Midbrain (tissue), 1 donor: ENCODE measurements at places on chromosomes 5 and 9.

DNA sequence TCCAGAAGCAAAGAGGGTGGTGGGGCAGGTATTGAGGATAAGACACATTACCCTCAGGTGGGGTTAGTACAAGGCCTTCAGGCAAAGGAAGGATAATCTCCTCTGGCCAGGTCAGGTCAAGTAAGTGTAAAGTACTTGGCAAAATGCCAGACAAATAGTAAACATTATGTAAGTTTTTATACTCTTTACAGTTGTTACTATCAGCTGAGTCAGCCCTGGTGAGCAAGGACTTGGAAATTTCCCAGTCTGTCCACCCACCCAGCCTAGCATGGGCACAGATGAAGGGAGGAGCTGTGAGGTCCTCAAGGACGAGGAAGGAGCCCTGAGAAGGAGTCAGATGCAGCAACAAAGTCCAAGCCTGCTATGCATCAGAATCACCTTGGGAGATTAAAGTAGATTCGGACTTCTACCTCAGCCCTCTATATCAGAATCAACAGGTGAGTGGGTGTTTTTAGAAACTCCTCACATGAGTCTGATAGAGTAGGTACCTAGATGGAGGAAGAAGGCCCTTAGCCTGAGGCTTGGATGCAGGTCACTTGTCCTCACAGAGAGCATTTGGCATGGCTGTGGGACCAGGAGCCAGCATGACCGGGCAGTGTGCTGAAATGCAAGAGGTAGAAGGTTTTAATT lies 50.2 kb upstream of the BARX1 start:
- DNase-seq, result no peak

GRCh38 chr5:168409591-168410458 lies 76.4 kb upstream of the RARS1 start:
- no peak for DNase-seq

- DNase-seq, result no peak
Observed at GRCh38 chr5:50420343-50420935, 20.6 kb downstream of the EMB start.

DNA sequence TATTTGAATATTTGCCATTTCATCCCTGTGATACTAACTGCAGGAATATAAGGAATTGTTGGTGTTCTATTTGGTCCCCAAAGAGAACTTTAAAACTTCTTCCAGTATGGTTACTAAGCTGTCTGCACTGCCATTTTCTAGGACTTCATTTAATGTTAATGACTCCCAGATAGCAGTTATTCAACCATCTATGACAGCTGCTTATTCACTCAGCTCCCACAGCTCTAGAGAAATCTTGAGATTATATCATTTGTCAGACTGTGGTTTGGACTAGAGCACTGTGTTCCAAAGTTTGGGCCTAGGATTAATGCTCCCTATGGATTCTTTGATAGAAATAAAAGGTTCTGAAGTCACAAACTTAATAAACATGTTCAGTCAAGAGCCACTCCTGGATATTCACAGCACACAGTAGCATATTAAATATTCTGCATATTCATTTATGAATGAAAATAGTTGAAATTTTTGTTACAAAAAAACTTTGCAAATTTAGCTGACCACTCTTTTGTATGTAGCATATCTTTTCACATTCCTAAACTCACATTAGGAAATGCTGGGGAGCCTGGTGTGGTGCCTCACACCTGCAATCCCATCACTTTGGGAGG lies 173.7 kb downstream of the NFIB start:
- no peak for DNase-seq

DNA sequence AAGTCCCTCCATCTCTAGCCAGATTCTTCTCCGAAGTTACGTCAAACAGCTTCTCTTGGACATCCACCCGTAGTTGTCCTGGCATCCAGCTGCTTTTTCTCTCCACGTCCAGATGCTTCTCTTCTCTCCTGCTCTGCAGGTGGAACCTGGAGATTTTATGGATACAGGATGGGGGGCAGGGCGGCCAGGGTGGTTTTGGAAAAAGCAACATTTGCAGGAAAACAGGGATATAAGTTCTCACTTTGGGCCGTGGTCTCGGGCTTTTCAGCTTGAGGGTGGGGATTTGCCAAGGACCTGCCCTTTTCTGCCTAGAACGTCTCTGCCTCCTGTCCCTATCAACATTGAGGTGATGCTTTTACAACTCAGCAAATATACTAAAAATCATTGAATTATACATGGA lies 1941.6 kb upstream of the C9orf72 start:
- no peak for DNase-seq

DNA sequence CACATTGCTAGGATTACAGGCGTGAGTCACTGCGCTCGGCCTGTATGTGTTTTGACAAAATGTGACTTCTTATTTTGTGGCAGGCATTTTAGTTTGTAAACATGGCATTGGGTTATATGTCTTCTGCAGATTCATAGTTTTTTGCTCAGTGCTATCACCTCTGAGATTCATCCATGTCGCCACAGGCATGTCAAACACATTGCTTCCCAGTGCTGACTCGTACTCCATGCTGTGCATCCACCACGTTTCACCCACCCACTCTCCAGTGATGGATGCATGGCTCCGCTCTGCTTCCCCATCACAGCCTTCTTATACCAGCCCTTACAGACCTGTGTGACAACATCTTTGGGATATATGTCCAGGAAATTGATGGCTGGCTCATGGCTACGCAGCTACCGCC lies 158.8 kb downstream of the GAS1 start:
- no peak for DNase-seq

DNA sequence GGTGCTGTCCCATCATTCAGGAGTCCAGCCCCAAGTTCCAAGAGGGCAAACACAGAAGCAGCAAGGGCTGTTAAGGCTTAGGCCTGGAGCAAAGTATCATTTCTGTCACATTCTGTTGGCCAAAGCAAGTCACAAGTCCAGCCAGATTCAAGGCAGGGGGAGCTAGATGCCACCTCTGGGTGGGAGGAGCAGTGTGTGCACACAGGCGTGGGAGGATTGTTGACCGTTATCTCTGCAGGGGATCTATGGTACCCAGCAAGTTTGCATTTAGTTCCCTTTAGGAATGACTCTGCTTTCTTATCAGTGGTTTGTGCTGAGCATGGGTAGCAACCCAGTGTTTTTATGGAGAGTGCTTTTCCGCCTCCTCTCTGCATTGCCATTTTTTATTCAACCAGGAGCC lies 278.9 kb downstream of the NR3C1 start:
- no peak for DNase-seq

DNA sequence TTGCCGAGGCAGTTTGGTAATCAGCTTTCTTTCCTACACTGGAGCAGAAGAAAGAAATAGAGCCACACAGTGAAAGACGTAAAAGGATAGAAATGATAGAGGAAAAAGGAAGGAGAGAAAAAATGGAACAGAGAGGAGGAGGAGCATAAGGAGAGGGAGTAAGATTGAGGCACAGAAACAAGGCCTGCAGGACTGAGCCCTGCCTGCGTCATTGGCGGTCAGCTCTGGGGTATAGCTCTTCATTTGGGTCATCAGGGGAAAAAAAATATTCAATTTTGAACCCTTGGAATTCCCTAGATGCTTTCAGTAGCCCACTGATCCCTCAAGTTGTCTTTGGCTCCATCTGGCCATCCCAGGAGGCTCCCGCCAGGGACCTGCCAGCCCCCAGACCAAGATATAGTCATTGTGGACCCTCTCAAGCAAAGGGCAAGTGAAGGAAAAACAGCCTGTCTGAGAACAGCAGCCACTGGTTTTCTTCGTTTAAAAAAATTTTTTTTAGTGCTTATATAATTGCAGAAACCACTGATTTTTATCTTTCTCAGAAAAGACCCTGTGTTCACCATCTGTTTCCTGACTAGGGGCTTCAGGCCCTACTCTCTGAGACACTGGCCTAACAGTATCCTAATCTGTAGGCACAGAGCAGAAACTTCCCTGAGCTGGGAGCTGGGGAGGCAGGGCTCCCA lies 31.3 kb upstream of the MATR3 start:
- DNase-seq, result no peak

GRCh38 chr9:116475201-116475600 lies 211.9 kb upstream of the TRIM32 start:
- no peak for DNase-seq

DNA sequence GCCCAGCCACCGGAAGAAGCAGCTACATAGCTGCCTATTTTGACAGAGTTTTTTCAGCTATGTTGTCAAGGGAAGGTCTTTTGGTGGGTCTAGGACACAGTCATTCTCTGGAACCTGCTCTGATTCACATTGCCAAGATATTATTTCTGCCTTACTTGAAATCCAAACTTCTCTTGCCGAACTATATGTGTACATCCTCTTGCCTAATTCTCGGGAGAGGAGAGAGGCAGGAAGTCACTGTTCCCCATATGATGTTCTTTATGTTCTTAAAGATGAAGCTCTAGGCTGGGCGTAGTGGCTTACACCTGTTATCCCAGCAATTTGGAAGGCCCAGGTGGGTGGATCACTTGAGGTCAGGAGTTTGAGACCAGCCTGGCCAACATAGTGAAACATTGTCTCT lies 8.6 kb downstream of the TMEM252 start:
- no peak for DNase-seq

DNA sequence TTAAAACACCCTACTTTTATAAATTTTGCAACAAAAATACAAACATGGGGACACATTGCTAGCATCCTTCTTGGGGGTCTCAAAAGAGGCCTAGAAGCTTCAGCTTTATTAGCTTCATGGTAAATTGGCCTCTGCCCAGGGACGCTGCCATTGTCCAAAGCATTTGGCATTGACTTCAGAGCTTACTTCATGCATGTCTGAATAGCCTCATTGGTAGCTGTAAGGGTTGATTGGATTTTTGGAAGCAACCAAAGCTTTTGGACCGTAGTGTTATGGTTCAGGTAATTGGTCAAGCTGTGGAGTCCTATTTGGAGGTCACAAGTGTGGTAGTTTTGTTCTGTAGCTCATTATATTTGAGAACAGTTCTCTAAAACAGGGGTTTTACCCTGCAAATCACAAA lies 411.7 kb upstream of the SLC24A2 start:
- no peak for DNase-seq

- DNase-seq, result no peak
Observed at GRCh38 chr9:35871545-35871944, 1.3 kb upstream of the OR13J1 start.

DNA sequence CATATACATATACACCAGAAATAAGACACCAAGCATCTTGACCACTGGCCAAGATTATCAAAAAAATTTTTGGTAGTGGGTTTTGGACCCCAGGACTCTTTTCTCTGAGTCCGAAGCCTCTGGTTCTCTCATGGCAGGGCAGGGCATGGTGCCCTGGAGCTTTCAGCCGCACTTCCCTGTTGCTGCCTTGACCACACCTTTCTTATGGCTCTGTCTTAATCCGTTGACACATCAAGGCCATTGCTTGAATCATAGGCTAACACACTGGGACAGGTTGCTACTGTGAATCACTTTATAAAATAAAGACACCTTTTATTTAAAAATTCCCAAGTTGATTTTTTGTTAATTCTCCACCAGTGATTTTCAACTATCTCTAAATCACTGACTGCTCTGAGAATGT lies 45.4 kb upstream of the CAST start:
- no peak for DNase-seq

DNA sequence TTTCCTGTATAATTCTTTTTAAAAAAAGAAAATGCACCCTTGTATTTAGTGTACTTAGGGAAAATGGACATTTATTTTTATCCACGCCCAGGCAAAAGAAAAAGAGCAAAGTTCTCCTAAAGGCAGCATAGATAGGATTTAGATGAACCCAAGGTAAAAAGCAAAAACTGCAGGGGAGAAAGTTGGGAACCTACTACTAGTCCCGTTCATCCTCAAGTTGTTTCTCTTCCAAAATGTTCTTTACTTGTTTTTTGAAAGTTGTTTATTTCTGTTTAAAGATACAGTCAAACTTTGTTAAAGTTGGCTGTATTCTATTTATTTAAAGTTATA lies 9.8 kb downstream of the RUSC2 start:
- DNase-seq, result no peak

GRCh38 chr5:87361536-87362213 lies 51.1 kb downstream of the CCNH start:
- no peak for DNase-seq

DNA sequence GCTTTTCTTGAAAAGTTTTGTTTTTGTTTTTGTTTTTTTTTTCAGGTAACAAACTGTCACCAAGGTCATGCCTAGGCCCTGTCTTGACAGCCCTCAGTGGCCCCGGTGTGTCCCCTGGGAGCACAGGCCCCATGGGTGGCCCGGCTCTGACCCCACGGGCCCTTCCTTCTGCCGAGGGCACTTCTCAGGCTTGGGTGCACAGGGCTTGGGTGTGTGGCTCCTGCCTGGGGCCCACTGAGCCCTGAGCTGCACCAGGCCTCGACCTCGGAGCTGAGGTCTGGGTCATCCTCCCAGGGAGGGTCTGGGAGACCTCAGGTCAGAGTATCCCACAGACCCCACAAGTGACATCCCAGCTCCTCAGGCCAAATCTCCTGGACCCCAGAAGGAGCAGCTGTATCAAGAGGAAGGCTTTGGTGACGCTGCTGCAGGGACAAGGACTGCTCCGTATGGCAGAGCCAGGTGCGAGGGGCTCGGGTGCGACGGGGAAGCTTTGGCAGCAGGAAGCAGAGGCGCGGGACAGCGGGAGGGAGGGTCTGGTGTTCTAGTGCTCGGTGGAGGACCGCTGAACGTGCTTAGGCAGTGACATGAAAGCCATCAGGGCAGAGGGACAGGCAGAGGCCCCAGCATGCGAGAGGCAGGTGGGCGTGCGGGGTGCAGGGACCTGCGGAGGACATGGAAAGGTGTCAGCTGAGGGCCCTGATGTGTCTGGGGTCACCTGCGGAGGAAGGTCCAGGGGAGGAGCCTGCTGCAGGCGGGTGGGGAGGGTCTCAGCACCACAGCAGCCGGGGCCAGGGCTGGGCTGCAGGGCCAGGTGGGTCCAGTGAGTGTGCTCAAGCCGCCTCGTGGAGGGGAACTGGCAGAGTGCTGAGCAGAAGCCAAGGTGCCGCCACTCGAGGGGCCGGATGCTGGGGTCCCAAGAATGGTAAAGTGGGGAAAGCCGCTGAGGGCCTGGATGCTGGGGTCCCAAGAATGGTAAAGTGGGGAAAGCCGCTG lies 18.4 kb upstream of the SLC9A3 start:
- DNase-seq, result no peak

DNA sequence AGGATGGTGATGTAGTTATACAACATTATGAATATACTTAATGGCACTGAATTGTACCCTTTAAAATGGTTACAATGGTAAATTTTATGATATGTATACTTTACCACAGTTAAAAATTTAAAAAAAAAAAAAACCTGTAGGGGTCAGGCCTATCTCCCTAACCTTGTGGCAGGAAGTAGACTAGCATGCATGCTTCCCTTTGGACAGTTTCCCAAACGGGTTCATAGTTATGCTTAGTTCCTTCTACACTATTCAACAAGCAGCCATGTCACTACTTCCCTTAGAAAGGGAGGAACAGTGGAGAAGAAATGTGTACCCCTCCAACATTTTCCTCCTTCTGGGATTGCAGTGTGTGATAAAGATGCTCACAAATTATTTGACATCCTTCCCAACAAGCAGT lies 32.5 kb downstream of the IDNK start:
- no peak for DNase-seq
